ENCODE measurements at places on chromosomes 12 and 14.

DNA sequence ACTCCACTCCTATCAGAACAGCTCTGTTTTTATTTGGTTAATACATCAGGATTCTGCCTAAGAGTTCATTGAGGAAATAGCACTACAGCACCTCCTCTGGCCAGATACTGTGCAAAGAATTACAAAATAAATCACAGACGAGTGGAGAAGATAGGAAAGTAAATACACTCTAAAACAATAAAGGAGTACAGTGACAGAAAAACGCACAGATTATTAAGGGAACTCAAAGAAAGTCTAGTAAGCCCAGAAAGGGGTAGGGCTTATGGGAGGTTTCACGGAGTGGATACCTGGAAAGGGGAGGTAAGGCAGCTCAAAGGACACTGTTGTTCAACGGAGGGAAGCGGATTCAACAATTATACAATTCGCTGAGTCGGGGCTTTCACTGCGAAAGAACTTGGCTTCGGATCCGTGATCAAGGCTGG is 5.5 kb downstream of the OR10AD1 start:
- no peak for DNase-seq

GRCh38 chr14:22518073-22518472 is 71.0 kb downstream of the DAD1 start:
- no peak for DNase-seq

DNA sequence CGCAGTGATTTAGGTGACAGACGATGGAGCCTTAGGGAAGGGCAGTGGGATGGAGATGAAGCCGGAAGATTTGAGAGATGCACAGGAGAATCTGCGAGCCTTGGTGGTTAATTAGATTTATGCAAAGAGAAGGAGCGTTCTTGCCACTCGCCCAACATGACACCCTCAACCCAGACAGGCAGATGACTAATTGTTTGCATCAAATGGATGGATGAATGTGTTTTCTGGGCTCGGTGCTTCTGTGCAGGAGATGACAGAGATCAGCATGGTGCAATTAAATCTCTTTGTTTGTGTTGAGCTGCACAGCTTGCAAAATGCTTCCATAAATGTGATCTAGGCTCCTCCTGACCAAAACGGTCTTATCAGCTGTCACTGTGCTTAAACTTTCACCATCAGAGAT is 202.3 kb upstream of the PRMT8 start:
- DNase-seq: no peak

DNA sequence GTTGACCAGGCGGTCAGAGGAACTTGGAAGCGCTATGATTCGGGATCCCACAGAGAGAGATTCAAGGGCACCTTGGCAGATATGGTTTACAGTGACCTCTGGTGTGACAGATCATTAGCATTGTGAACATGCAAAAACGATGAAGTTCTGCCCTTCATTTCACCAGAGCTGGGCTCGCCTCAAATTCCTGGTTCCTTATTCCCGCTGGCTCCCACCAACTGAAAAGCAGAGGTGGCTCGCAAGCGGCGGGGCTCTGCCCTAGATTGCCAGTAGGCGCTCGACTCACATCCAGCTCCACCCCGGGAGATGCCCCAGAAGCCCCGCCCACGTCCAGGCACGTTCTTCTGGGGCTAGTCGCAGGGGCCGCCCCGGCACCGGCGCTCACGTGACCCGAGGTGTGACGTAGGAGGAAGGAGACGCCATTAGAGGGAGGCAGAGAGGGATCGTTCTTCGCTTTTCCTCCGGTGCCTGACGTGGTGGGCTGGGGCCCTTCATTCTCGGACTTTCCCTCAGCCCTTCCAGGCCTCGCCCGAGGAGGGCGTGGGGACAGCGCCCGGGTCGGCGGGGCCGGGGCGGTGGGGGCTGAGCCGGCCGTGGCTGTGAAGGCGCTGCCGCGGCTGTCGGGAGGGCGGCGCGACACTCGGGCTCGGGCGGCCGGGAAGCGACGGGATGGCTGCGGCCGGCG is at the start of gene RAB21:
Gene RAB21 (plus strand): TSS at position 403 of the 685 bp plus-strand sequence. CDS start 267 bp downstream, at position 670.
- peak; percentile 92 for DNase-seq

- DNase-seq: no peak
Observed at GRCh38 chr12:24408305-24408704, 458.8 kb upstream of the SOX5 start.

GRCh38 chr12:96701856-96702255 is 205.2 kb upstream of the NEDD1 start:
- DNase-seq: no peak

GRCh38 chr14:97379091-97379531 is 581.9 kb downstream of the VRK1 start:
- DNase-seq: no peak

- DNase-seq: no peak
Observed at GRCh38 chr14:83133981-83134645, 1600.5 kb upstream of the SEL1L start.

- DNase-seq: no peak
Observed at GRCh38 chr12:56979628-56980027, 22.2 kb upstream of the RDH16 start.

DNA sequence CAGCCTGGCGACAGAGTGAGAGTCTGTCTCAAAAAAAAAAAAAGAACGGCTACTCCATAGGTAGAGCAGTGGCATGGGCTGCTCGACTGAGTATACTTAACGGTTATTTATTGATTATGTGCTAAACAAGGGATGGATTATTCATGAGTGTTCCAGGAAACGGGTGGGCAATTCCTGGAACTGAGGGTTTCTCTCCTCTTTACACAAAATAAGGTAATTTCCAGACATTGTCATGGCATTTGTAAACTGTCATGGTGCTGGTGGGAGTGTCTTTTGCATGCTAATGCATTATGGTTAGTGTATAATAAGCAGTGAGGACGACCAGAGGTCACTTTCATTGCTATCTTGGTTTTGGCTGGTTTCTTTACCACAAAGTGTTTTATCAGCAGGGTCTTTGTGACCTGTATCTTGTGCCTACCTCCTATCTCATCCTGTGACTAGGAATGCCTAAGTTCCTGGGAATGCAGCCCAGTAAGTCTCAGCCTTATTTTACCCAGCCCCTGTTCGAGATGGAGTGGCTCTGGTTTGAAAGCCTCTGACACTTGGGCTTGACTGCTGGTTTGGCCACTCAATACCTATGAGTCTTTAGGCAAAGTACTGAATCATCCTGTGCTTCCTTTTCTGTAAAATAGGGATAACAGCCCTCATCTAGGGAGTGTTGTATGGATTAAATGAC is 3.2 kb downstream of the DGLUCY start:
- no peak for DNase-seq

DNA sequence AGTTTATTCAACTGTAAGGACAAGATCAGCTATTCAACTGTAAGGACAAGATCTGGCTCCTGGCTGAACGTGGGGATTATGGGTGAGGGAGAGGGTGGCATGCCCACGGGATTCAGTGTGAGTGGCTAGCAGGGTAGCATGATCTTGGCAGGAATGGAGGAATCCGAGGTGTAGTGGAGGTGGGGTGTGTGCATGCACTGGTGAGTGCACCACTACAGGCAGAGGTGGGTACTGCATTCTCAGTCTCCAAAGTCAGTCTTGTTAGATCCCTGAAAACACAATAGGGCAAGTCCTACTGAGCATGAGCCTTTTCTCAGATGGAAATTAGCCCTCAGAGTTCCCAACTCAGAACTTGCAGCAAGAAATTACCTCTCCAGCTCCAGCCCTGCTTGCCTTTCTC is 32.2 kb upstream of the DCD start:
- DNase-seq: no peak

DNA sequence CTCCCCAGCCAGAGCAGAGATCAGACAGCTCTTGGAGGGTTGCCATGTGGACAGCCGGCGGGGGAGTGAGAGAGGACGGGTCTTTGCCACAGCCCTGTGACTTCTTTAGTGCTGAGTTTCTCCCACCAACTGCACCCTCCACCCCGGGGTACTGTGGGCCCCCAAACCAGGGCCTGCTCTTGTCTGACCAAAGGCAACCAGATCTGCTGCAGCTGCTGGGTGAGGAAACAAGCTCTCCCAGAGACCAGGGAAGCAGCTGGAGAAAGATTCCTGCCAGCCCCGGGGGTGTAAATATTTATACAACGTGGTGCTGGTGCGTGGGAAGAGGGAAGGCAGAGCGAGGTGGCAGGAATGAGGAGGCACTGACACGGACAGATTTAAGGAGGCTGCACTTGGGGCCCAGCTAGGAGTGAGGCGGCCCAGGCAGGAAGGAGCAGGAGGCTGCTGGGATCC is 14.3 kb upstream of the ZFP36L1 start:
- DNase-seq: no peak

GRCh38 chr14:63454863-63455622 is 88.1 kb downstream of the PPP2R5E start:
- DNase-seq: no peak

- no peak for DNase-seq
Observed at GRCh38 chr14:36660736-36661505, 739 bp upstream of the PAX9 start.

- DNase-seq: no peak
Observed at GRCh38 chr12:16294376-16294956, 17.0 kb upstream of the SLC15A5 start.

GRCh38 chr14:59490756-59491155 is 6.4 kb downstream of the JKAMP start:
- DNase-seq: no peak

DNA sequence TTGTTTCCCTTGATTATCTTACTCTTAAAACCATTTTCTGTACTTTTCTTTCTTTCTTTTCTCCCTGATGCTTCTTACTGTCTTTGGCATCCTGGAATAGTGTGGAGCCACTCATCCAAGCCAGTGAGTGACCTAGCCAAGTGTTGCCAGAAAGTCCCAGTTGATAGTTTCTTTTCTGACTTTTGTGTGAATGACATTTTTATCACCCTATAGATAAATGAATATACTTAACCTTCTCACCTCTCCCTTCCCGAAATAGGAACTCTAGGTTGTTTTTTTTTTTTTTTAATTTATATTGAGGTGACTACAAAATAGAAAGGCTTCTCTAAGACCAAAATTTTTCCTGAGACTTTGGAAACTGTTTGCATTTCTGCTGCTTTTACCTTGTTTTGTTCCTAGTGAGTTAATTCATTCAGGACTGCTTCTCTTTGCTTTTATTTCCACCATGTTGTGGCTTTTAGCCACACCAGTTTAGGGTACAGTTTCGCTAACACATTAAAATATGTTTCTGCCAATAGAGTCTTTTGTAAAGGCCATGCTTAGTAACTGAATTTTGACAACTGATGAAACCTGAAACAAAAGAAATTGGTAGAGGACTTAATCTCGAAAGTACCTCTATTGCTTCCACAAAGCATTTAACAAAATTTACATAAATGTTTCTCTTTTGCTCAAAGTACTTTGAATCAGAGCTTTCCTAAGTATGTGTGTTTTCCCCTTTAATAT is 194.6 kb downstream of the ERC1 start:
- no peak for DNase-seq

- no peak for DNase-seq
Observed at GRCh38 chr12:110436231-110436630, 13.9 kb downstream of the ARPC3 start.

GRCh38 chr12:66072135-66072534 is 58.4 kb downstream of the LLPH start:
- no peak for DNase-seq

- no peak for DNase-seq
Observed at GRCh38 chr12:76383988-76384387, 35.8 kb upstream of the BBS10 start.

- DNase-seq: no peak
Observed at GRCh38 chr14:100434911-100435438, 111.8 kb downstream of the SLC25A47 start.

DNA sequence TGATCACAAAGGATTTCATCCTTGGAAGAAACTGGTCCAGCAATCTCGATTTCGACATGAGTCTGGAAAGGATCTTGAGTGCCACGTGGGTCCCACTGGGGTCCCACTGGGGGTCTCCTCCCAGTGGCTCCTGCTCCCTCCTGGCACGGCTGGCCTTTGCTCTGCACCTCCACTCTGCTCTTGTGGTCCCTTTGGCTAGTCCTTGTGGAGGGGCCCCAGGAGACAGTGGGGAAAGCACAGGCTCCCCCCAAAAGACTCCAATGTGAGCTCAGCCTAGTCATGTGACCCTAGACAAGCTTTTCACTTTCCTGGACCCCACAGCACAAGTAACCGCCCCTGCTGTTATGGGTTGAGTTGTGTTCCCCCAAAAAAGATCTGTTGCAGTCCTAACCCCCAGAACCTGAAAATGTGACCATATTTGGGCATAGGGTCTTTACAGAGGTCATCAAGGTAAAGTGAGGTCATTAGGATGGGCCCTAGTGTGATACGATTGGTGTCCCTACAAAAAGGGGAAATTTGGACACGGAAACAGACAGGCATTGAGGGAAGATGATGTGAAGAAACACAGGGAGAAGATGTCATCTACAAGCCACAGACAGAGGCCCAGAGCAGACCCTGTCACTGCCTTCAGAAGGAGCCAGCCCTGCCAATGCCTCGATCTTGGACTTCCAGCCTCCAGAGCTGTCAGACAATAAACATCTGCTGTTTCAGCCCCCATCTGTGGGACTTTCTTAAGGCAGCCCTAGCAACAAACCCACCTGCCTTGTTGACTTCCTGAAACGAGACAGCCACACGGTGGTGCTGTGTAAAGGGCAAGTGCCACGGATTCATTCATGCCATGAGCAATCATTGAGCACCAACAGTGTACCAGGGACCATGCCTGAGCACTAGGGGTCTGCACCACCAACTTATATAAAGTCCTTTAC is 23.8 kb upstream of the PPP2R5C start:
- DNase-seq: no peak

DNA sequence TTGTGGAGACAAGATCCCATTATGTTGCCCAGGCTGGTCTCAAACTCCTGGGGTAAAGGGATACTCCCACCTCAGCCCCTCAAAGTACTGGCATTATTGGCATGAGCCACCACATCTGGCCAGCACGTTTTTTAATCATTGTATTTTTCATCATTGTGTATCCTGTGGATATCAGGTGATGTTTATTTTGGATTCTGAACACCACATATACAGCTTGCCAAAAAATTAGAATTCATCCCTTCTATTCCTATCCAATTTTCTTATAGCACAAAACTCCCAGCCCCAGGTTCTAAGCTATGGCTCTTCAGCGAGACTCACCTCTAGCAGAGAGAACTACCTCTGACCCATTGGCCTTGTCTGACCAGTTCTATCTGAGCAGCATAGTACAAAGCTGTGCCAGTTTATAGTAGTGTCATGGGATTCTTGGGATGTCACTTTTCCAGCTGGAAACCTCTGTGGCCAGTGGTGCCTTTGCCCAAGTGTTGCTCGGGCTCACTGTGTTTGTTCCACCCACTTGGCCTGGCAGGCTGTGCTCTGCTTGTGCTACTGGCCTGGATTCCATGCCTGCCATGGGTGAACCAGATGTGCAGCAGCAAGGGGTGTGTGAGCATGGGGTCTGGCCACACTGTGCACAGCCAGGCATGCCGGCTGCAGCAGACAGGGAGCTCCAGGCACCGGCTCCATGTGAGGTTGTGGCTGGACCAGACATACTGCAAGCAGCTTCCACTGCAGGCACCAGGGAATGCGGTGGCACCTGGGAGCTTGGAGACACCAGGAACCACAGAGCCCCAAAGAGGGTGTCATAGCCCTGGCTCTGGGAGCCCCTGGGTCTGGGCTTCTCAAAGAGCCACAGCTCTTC is 37.2 kb downstream of the TIMELESS start:
- DNase-seq: no peak

GRCh38 chr12:107092669-107093416 is 506 bp downstream of the CRY1 start:
- DNase-seq: no peak
